Umbilical cord (tissue), 2 donors: ENCODE measurements at places on chromosomes 4 and X. TPM values are rescaled to one million over a fixed set of nuclear protein-coding genes. Genes with fewer than 3 reads are reported as not detected.

QRFPR gene
- total RNA-seq: not detected

PDZD11 gene
- 22.1 TPM for total RNA-seq

ATP8A1 gene
- total RNA-seq: 14.7 TPM

- DNase-seq: no peak
Observed at GRCh38 chr4:7472442-7473013, 37.8 kb upstream of the PSAPL1 start.

DNA sequence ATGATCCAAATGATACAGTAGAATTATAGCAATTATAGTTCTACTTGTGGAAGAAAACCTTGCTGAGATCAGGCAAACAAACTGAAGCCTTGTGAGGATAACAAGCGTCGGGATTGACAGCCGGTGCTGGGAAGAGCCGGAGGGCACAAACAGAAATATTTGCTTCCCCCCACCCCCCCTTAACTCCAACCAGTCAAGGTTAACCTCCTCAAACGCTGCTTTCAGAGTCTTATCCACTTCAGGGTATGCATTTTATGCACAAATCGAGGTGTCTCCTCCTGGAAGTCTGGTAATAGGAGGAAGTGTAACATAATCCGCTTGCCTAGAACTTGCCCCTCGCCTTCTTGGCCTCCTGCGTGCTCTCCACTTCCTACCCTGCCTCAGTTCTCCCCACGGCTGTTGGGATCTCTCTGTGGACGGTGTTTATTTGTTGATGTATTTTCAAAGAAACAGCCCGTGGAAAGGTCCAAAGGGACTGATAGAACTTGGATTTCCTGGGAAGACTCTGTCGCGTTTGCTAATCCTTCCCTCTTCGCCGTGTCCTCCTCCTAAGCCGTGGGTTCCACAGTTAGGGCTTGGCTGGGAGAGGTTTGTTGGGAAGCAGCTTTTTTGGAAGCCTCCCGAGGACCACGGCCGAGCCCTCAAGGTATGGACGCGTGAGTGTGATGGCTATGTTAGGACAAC, 4.1 kb upstream of the ARX start:
- DNase-seq: no peak

- no peak for DNase-seq
Observed at GRCh38 chr4:1227816-1228215, 21.1 kb downstream of the CTBP1 start.

GRCh38 chrX:121052122-121052521, 4.7 kb downstream of the GLUD2 start:
- no peak for DNase-seq

- peak; percentile 69 for DNase-seq
Observed at GRCh38 chr4:86055898-86056297, 304.0 kb downstream of the MAPK10 start.

DNA sequence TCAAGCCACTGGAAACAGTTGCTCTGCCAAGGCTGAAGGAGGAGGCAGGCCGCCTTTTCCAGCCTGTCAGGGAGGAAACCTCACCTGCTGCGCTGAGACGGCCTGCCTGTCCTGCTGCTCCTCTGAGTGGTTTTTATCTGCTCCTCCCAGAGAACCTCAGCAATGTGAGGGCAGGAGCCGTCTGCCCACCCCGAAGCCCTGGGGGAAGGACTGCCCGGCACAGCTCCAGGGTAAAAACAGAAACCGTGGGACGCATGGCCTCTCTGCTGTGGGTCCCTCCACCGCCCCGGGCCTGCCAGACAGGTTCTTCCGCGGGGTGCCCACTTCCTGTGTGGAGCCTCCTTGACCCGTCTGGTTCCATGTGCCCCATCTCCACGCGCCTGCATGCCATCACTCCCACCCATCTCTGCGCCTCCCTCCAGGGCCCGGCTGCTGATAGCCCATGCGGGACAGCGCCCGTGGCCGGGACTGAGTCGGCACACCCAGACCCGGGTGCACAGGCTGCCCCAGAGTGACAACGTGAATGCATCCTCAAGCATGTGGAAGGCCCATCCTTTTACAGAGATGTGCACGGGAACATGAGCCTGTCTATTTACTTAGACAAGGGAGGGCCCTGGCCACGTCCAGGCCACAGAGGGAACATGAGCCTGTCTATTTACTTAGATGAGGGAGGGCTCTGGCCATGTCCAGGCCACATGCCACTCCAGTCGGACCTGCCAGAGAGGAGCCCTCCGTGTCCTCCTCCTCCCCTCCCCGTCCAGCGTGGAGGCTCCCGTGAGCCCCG, 4.0 kb upstream of the SLC49A3 start:
- DNase-seq: no peak

- no peak for DNase-seq
Observed at GRCh38 chrX:38803243-38803587, 2.0 kb downstream of the MID1IP1 start.
